ENCODE measurements at places on chromosomes 1 and 21.

- no peak for DNase-seq
Measured at GRCh38 chr1:119593805-119594204, 54.3 kb downstream of the ZNF697 start.

GRCh38 chr1:67004176-67004575 lies 49.8 kb downstream of the SLC35D1 start:
- DNase-seq = no peak

- peak; percentile 44 for DNase-seq
Measured at GRCh38 chr21:34073032-34073748, at the start of the genes MRPS6 and SLC5A3. MRPS6 (plus strand) TSS chr21:34073578; CDS start chr21:34073701, 123 bp downstream. SLC5A3 (plus strand) TSS chr21:34073578; CDS start chr21:34095199, 21,621 bp downstream.

DNA sequence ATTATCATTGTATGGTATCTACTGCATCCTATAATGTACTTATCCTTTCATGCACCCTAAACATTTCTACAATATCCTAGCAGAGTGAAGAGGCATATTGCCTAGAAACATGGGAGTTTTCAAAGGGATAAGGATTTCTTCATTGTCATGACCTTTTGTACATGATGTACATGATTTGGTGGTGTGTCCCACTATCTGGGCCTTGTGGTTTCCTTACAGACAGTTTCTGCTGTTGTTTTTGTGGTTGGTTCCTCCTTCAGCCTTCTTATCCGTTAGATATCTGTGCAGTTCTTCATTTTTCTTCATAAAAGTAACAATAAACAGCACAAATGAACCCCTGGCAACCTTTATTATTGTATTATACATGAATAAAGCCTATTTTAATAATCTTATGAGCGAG lies 70.4 kb upstream of the BACH1 start:
- DNase-seq = no peak

DNA sequence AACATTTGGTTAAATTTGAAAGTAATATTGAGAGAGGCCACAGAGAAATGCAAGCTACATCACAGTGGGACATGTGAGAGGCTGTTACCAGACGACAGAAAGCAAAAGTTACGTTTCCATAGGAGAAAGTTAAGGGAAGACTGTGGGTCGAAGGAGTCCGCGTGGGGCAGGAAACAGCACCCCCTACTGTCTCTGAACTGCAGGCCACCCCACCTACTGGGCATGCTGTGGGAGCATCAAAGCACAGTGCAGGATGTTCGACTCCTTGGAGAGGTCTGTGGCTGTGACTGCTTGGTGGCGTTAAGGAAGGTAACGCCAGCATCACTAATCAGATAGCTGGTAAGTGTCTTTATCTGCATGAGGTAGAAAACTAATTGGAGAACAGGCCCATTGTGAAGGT lies 123.9 kb downstream of the PTBP2 start:
- DNase-seq = no peak

DNA sequence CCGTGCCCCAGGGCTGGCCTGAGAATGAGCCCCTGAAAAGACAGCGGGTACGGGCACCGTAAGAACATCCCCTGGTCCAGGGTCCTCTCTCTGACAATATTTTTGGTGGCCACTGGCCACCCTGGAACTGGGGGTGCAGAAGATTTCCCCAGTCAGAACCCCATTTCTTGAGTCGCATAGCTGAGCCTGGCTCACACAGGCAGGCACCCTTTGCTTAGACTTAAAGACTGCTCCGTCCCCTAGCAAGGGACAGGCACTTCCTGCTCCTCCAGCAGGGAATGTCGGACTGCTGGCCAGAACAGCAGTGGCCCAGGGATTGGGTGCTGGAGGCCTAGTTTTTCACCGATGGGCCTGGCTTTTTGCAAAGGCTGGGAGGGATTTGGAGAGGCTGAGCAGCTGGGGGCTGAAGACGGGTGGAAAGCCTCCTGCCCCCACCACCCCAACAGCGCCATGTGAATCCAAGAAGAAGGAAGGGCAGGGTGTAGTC lies 4.3 kb downstream of the OLIG2 start:
- no peak for DNase-seq

DNA sequence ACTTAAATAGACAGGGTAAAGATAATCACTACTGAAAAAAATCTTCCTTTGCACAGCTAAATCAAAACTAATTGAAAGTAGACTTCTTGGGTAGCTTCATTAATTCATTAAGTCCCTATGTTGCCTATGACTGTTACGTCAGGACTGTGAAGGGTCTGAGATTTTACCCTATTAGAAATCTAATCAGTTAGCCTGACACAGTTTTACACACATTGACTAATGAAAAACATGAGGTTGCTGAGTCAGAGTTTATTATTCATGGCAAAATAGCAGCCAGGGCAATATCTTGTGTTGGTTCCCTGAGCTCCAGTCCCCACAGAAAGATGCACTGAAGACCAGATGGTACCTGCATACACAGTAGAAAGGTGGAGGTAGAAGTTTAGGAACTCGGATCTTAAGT lies 262.5 kb upstream of the ZP4 start:
- DNase-seq = no peak
